Stimulated activated CD4-positive, alpha-beta T cell treated with anti-CD3 and anti-CD28 coated beads, Interleukin-15, amount 100 ng/mL, for 48 hours (primary cell): ENCODE measurements at places on chromosomes 1 and 21.

- no peak for DNase-seq
Measured at GRCh38 chr21:14223365-14223764, 7.4 kb downstream of the RBM11 start.

DNA sequence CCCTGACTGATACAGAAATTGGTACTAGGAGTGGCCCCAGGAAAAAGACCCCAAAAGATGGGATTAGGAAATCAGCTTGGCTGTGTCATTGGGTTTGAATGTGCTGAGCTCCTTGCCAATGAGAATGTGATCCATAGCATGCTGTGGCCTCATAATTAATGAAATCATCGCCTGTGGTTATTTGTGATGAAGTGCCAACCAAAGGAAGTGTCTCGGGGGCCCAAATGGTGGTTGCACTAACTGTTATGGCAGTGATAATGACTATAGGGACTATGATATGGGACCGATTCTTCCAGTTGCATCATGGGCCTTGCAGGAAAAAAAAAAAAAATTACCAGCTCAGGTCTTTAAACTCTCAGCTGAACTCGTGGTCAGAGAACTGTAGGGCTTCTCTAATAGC lies 15.4 kb upstream of the ZDHHC18 start:
- DNase-seq: no peak

DNA sequence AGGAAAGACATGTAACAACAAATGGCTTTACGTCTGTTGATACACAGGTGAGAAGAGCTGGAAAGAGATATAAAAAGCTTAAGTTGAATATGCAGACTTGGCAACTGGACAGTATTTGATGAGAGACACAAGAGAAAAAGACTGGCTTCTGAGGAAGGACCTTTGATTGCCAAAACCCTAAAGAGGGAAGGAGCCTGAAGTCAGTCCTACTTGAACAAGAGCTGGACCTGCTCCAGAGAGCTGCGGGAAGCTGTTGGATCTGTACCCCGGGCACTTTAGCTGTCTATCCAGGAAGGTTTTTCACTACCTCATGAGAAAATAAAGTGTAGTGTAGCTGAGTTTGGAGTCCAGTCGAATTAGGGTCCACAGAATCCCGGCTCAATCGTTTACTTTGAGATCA lies 25.3 kb upstream of the LRRC8B start:
- DNase-seq: no peak

- DNase-seq: no peak
Measured at GRCh38 chr1:82517586-82517985, 716.9 kb downstream of the ADGRL2 start.

- DNase-seq: no peak
Measured at GRCh38 chr21:44815852-44816628, 1.8 kb downstream of the SUMO3 start.

DNA sequence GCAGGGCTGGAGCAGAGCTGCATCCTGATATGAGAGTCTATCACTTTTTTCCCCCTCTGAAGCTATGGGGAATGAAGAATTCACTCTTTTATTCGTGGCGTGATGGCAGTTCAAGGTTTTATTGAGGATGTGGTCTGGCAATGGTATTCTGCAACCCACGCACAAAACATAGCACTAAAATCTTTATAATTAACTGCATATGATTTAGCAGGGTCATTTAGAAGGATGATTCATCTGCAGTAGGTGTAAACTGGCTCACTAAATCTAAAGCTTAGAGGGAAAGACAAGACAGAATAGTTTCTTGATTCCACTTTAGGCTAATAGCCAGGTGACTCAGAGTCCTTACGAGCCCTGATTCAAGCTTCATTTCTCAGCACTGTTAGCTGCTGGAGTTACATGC lies 25.0 kb upstream of the CHRM3 start:
- DNase-seq: no peak

DNA sequence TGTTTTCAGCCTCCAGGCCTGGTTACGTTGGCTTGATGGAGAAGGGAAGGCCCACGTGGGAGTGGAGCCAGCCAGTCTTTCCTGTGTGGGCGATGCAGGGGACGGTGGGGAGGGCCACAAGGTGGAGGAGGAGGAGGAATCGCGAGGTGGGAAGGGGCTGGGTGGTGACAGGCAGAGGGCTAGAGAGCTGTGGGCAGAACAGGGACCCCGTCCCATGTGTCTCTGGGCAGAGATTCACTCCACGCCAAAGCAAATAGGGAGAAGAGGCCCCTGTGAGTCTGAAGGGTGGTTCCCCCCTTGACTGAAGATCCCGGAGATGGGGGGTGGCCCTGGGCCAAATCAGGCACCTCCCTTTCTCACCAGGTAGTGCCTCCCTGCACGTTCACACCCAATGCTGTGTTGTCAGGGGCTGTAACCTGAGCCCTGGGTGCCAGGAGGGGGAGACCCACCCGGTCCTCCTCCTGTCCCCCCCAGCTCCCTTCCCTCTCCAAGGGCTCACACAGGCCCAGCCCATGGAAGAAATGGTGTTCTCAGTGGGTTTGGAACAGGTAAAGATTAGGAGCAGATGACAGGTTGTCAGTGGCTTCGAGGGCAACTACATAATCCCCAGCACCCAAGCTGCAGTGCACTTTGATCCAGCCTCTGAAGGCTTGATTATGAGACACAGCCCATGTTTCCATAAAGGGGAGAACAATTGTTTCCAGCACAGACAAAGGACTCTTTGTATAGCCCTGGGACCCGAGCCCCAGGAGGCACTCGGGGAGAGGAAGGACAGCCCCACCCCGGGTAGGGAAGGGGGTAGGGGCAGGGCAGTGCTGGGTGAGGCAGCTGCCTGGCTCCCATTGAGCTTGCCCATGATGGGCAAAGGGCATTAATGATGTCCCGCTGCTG lies 37.7 kb upstream of the GPR37L1 start:
- no peak for DNase-seq

- no peak for DNase-seq
Measured at GRCh38 chr1:229760478-229760996, 134.5 kb downstream of the URB2 start.

DNA sequence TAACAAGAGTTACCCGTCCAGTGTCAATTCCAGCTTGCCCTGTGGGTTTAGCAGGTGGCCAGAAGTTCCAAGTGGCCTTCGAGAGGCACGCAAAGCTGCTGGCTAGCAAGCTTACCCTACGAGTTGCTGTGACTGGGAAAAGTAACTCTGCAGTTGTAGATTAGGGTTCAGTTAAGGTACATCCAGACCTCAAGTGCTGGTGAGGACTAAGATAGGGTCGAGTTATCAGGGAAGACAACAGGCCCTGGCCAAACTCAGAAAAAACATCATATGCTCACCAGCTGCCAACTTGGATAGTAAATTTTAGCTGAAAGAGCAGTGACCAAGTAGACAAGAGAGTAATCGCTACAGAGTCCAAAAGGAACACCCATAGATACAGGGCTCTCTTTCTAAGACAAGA lies 27.7 kb upstream of the LRRC7 start:
- DNase-seq: no peak

DNA sequence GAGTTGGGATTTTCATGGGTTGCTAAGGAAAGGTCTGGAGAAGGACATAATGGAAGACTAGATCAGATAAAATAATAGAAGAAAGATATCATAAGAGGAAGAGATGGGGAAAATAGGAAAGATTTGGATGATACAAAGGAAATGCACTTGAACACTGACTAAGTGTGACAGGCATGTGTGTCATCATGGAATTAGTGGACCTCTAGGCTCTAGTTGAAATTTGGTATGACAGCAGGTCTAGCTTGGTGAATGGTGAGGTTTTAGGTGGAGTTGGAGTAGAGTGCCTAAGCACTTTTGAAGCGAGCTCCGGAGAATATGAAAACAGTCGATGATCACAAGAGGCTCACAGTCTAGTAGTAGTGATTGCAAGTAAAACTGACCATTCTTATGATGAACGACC lies 73.0 kb upstream of the PTGS2 start:
- DNase-seq: no peak

- no peak for DNase-seq
Measured at GRCh38 chr1:116131866-116132605, 20.8 kb downstream of the MAB21L3 start.

DNA sequence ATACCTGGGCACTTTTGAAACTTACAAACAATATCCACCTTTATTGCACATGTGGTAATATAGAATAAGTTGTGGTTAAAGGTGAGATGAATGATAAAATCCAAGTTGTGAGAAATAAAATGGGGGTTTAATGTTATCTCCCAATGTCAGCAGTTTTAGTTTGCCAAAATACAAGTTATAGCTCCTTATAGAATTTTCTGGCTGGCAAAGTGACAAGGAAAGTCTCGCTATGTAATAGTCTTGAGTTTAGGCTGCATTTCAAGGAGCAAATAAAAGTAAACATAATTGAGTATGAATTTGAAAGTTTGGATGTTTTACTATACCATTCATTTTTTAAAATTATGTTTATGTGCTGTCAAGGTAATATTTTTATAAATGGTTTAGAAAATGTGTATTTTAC lies 15.0 kb upstream of the NEXN start:
- no peak for DNase-seq

GRCh38 chr1:17768651-17769241 lies 13.6 kb downstream of the ACTL8 start:
- DNase-seq: no peak

GRCh38 chr21:33064623-33065390 lies 5.1 kb upstream of the OLIG1 start:
- no peak for DNase-seq

GRCh38 chr1:13623021-13623637 lies 39.5 kb downstream of the PDPN start:
- DNase-seq: no peak

- DNase-seq: no peak
Measured at GRCh38 chr1:4702932-4703331, 48.5 kb downstream of the AJAP1 start.

GRCh38 chr1:159838715-159839114 lies 12.0 kb downstream of the SLAMF8 start:
- no peak for DNase-seq

DNA sequence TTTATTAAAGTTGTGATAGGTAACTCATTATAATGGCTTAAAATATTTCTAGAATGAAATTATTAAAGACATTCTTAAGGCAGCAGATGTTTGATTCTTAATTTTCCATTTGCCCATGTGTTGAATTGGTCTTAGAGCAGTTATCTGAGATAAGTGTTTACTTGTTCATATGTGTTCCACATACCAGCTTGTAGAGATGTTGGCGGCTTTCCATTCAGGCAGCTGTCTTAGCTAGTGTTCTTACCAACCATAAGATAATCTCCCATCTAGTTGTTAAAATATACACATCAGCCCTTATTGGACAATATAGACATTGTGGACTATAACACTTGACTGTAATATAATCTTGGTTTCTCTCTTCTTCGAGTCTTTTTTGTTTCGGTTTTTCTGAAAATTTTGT lies 1372.9 kb upstream of the ADGRL2 start:
- no peak for DNase-seq

- no peak for DNase-seq
Measured at GRCh38 chr21:44722731-44723130, 11.4 kb upstream of the TSPEAR start.

GRCh38 chr1:171252482-171252881 lies 4.2 kb downstream of the FMO1 start:
- no peak for DNase-seq

- DNase-seq: no peak
Measured at GRCh38 chr1:1032424-1032823, 12.5 kb downstream of the AGRN start.

DNA sequence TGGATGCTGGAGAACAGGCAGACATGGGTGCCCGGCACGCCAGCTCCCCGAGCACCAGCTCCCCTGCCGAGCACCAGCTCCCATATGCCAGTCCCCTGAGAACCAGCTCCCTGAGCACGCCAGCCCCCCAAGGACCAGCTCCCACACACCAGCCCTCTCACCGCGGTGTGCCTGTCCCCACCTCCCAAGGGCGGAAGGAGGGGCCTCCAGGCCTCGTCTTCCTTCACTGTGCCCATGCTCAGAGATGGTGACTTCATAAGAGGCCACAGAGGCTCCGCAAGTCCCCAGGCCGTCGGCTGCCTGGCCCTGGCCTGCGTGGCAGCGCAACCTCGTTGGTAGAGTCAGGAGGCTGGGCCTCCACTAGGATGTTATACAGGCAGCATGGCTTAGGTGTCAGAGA lies 69.1 kb downstream of the AGPAT3 start:
- no peak for DNase-seq

- DNase-seq: no peak
Measured at GRCh38 chr21:16125274-16125673, 395.5 kb downstream of the USP25 start.

GRCh38 chr1:229167318-229167717 lies 103.6 kb upstream of the RAB4A start:
- no peak for DNase-seq

DNA sequence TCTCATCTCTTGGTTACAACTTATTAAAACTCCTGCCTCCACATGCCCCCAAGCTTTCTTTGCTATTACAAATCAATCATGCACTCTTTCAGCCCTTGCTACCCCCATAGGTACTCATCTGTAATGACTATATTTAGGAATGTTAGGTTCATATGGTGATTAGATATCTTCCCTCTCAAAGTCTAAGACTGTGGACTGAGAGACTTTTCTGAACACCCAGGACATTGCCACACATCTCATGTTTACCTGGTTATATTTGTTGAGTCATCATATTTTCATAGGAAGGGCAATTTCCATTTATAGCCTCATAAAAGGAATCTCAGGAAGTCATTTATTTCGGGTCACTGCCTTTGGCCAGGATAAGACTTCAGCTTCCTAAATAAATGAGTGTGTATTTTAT lies 81.5 kb upstream of the LPGAT1 start:
- DNase-seq: no peak

DNA sequence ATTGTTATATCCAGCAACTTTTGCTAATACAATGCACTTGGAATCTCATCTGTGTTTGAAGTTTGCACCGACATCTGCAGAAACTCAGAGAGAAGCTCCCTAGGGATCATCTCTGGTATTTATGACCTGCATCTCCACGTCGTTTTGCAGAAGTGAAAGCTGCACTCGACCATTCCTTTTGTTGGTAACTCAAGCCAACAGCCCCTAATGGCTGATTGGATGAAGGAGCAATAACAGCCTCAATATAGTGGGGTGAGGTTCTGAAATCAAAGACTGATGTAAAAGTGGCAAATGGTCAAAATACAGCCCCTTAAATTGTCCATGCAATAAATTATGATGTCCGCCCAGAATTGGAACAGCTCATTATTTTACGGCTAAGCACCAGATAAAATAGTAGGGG lies 344.2 kb upstream of the KAZN start:
- no peak for DNase-seq

DNA sequence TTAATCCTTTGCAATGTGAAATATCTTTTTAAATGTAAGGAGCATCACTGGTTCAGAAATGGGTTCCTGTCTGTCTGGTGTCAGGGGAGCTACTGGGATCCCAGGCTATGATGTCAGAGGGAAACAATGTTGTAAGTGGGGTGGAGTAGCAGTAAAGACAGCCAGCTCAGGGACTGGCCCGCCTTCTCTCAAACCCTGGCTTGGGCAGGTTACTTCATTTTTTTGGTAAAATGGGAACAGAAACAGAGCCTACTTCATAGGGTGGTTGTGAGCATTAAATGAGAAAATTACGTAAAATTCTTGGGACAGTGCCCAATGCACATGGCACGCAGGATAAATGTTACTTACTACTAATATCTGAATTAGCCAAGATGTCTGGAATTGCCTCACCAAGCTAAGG lies 30.7 kb upstream of the IL20 start:
- DNase-seq: no peak

GRCh38 chr21:42151148-42151947 lies 67.6 kb upstream of the ABCG1 start:
- DNase-seq: no peak

GRCh38 chr21:46357684-46358425 lies 33.9 kb downstream of the PCNT start:
- no peak for DNase-seq
